NCI-H2081 treated with DMSO at 0.1 percent for 48 hours (cell line): ENCODE measurements at places on chromosomes 5 and 9.

GRCh38 chr9:21728781-21729180 is 73.7 kb upstream of the MTAP start:
- DNase-seq: no peak

DNA sequence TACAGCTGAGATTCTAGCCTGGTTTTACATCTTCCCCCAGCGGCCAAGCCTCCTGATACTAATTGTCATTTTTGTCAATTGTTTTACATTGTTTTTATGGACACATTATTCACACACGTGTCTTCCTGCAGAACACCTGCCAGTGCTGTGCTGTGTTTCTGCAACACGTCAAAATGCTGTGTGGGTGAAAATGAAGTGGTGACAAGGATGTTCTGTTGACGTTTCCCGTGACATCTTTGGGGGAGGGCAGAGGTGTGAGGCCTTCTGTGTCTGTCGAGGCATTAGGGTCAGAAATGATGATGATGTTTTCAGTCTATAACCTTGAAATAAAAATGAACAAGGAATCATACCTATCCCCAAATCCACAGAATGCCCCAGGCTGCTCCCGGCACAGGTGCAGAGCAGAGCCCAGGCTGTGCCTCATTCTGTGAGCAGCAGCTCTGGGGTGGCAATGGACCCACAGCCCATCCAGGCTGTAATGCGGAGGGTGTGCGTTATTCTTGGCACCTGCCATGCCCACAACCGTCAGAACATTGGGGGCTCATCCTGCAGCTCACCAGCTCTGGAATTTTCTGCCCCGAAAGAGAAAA is 23.6 kb upstream of the CEP72 start:
- DNase-seq: no peak

DNA sequence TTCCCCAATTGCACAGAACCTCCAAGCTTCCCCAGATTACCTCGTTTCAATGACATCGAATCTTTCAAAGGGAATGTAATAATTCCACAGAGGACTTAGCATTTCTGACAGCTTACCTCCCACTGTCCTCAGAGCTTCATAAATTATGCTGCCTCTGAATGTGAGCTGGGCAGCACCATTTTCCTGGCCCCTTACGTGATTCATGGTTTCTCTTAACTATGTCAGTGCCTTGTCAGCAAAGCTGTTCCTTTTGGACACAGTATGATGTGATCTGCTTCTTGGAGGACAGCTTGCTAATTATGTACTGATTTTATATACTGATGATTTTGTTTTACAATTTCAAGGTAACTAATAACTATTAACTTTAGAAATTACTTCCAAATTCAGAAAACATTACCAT is 27.7 kb upstream of the SSBP2 start:
- no peak for DNase-seq

DNA sequence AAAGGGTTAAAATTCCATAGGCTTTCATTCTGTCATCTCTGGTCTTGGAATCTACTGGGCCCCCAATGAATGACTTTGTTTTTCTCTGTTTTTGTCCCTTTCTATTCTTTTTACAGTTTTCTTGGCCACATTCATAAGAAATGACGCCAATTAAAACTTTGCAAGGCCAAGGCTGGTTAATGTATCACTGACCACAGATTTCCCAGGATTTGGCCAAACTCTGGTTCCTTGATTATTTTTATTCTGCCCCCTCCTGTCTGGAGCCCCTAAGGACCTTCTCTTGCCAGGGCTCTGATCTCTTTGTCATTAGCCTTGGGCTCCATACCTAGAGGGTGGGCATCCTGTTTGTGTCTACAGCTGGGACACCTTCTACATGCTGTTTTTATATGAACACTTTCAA is 388.9 kb upstream of the PAPPA start:
- DNase-seq: no peak

DNA sequence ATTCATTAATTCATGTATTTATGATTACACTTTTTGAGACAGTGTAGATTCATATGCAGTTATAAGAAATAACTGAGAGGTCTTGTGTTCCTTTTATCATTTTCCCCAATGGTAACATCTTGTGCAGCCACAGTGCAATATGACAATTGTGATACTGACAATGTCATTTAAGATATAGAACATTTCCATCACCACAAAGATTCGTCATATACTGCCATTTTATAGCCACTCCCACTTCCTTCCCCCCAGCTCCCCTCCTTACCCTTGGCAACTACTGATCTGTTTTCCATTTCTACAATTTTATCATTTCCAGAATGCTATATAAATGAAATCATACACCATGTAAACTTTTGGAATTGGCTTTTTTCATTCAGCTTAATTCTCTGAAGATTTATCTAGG is 53.8 kb downstream of the NR2F1 start:
- DNase-seq: no peak

GRCh38 chr5:174970502-174970901 is 246.1 kb downstream of the MSX2 start:
- DNase-seq: no peak

DNA sequence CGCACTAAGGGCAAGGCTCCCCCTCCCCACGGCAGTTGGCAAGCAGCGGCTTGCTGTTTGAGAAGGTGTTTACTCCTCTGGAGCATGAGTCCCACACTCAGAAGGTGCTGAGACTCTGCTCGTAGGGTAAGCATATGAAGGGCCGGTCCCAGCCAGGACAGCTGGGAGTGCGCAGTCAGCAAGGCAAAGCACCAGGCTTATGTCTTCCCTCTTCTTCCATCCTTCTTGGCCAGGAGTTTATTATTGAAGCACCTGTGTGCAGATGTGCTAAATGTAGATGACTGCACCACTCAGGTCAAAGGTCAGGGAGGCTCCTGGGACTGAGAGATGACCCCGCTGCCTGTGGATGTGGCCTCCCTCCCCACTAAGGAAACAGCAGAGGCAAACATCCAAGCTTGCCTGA is 27.0 kb upstream of the CDKN2AIPNL start:
- no peak for DNase-seq

GRCh38 chr5:107812570-107813141 is 141.9 kb upstream of the EFNA5 start:
- no peak for DNase-seq

DNA sequence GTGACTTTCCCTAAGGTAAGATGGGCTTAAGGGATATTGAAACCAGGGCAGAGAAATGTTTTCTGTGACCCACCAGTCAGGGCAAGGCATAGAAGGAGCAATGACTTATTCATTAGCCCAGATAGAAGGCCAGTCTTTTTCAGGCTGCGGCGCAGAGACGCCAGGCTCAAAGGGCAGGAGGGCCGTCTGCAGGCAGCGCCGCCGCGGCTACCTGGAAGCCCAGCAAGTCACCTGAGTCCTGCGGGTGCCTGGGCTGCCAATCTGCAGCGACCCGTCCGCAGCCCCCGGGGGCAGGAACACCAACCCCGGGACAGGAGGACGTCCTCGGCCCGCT is 322 bp upstream of the SH3GL2 start:
- no peak for DNase-seq

DNA sequence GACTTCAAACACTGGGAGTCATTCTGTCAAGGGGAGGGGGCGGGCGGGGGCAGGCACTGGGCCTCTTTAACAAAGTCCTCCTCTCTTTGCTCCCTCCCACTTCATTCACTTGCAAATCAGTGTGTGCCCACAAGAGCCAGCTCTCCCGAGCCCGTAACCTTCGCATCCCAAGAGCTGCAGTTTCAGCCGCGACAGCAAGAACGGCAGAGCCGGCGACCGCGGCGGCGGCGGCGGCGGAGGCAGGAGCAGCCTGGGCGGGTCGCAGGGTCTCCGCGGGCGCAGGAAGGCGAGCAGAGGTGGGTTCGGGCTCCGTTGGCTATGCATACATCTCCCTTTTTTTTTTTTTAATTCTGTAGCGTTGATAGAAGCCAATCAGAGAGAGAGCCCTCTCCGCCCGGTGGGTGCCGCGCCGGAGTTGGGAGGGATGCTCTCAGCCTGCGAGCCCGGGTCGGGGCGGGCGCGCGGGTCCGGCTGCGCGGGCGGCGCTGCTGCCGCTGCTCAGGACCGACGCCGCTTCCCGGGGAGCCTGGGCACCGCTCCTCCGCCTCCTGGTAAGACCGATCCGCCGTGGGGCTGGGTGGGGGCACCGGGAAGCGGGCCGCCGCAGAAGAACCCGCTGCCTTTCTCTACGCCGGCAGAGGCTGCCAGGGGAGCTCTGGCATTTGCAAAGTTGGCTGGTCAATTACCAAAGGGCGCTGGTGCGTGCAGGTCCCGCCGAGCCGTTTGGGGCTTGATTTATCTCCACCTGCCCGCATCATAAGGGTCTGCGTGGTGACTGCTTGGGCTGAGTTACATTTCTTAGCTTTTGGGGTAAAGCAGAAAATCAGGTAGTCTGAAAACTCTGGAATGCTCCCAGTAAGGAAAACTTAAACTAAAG is at the start of gene CDH6:
CDH6 (plus strand) TSS at position 96 of the 877 bp plus-strand sequence. CDS start 73,788 bp downstream, outside the sequence.
- peak; percentile 46 for DNase-seq

DNA sequence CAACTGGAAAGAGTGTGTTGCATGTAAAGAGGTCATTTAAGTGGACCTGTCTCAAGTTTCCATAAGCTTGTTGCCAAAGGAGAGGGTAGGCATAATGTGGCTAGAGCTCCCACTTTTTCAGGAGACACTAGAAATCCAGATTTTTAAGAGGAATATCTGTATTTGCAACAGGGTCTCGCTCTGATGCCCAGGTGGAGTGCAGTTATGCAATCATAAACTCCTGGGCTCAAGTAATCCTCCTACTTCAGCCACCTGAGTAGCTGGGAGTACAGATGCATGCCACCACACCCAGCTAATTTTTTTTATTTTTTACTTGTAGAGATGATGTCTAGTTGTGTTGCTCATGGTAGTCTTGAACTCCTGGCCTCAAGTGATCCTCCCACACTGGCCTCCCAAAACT is 183.5 kb downstream of the NIPBL start:
- DNase-seq: no peak
